ENCODE measurements at places on chromosomes 11 and 22.

DNA sequence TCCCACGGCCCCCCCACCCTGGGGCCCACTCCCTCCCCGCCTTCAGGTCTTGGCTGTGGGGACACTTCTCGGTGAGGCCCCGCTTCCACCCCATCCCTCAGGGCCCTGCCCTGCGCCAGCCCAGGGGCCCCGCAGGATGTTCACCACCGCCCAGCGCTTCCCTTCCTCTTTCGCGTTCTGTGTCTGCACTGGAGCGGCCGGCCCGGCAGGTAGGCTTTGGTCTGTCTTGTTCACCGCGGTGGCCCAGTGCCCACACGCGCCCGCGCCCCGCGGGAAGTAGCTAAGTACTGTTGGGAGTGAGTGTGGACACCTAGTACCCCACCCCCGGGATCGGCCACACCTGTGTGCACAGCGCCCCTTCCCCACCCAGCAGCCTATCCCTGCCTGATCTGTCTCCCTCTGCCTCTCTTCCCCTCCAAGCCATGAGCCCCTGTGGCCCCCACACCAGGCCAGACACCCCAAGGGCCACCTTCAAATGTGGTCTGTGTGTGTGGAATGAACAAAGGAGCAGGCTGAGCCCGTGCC, 85.4 kb downstream of the WNT7B start:
- DNase-seq = no peak

DNA sequence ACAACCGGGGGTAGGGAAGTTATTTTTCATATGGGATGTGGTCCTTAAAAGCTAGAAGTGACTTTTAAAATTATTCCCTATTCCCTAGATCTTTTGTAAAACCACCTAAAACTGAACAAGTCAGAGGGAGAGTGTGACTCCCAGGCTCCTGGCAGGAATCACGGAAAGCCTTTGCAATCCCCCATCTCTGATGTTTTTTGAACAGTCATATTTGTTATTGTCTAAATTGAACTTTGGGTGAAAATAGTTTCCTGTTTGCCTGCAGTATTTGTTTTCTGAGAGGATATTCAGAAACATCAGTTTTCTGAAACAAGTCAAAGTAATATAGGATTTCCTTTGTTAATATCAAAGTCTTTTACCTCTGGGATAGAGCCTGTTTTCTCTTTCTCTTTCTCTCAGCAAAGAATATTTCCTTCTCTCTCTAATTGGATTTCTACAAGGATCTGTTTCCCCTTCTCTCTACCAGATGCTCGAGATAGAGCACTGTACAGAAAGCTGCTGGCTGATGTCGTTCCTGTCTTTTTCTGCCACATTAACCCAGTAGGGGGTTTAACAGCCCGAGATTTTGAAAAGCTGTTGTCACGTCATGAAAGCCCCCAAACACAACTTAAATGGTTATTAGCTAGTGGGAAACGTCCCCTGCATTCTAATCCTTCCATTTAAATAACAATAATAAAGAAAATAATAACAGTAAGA, 132.2 kb upstream of the PITPNB start:
- no peak for DNase-seq

DNA sequence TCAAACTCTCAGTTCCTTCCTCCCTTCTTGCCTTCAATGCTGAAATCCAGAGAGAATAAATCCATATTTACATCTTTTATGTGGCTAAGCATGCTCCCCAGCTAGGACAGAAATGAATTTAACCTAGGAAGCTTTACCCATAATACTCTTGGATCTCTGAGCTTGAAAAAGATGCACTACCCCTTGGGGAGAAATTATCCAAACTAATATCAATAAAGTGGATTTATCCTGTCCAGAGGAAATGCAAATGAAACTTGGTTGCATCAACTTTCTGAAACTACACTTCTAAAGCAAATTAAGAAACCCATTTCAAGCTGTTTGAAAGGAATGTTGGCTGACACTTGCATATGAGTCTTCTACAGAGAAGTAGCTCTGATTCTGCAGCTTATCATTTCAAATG, 347.9 kb downstream of the TTC28 start:
- DNase-seq = no peak

- no peak for DNase-seq
These were observed 2.5 kb downstream of the CD81 start for GRCh38 chr11:2379466-2380174.

DNA sequence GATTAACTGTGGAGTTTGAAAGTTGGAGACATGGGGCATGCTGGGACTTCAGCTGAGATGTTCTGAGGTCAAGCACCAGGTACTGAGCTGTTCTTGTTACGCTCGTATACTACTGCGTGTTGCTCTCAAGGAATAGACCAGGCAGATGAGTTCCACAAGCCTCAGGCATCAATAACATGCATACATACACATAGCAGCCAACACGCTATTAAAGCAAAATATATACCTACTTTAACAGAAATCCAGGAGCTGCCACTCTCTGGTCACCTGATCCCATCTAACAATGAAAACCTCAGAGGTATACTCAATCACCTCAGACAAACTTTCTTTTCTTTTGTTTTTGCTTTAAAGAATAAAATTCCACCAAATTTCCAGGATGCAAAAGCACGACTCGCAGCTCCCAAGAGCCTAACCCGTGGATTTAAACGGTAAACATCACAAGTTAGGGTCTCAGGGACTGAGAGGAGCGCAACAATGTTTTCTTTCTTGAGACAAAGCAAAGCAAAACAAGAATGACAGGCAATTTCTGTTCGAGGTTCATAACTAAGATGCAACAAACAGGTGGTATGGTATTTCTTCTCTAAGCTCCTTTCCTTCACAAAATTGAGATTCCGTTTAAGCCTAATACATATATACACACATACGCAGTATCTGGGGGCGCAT, 16.5 kb downstream of the BLID start:
- no peak for DNase-seq

GRCh38 chr11:2394818-2395105, 5.8 kb upstream of the TSSC4 start:
- no peak for DNase-seq

GRCh38 chr11:121533601-121534000, 80.8 kb upstream of the SORL1-AS1 start:
- no peak for DNase-seq

- DNase-seq = no peak
These were observed 123.1 kb downstream of the PKNOX2 start for GRCh38 chr11:125287491-125288210.

DNA sequence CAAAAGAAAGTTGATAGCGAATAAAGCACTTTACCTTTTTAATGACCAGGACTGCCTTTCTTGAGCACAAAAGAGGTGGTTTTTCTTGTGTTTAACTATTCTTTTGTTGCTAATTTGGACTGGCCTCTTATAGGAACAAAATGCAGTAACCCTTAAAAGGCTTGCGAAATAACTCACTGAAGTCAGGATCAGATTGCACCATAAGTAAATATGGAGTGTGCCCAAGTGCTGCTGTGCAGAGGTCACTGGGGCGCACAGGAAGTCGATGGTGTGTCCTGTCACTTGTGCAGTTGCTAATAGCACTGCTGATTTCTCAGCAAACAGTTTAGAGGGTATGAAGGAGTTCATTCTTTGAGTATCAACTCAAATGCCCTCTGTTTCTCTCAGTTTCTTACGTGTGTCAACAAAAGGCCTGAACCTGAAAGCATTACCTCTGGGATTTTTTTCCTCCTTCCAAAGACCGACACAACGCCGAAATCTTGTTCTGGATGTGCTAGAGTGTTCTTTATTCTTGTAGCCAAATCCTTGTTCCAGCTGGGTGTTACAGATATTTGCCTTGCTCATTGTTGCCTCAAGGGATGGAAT, 71.3 kb downstream of the ATXN10 start:
- no peak for DNase-seq

DNA sequence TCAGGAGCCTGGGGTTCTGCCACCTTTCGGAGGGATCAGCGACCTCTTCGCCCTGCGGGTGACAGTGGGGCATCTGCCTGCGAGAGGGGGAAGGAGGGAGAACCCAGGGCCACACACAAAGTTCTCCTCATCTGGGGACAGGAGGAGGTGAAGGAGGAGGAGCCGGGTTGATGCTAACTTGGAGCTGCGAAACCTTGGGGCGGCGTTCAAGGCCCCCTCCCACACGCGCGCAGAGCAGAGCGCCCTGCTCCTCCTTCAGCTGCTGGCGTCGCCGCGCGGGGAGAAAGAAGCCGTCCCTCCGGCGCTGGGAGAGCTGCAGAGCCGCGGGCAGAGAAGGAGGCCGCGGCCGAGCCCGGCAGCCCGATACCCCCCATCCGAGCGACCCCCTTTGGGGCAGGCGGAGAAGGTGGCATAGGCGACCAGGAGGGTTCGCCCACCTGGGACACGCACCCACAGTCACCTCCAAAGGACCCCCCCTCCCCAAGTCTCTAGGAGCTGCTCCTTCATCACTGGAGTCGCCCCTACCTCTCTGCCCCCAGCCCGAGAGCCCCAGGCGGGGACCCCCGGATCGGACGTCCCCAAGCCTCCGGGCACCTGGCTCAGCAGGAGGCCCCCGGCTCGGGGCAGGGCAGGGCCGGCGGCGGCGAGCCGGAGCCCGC, at the start of gene RASD2:
Gene RASD2, plus strand, starts transcription at position 237 of the 659 bp plus-strand sequence. CDS start 5,979 bp downstream, outside the sequence.
- DNase-seq = no peak

- no peak for DNase-seq
These were observed 8.6 kb upstream of the C11orf96 start for GRCh38 chr11:43933608-43934551.

DNA sequence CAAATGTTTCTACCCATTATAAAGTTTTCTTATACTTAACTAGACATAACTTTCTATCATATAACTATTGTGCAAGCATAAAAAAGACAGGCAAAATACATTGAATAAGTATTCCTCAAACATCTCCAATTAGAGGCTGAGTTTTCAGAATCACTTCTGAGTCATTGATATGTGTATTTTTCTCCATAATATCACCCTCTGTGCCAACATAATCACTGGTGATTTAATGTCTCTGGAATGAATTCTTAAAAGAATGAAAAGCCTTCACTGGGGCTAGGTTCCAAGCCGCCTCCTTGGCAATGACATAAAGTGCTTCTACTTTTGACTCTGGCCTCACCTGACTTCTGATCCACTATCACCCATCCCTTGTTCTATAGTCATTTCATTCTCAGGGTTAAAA, 197.0 kb upstream of the E2F8 start:
- DNase-seq = no peak

DNA sequence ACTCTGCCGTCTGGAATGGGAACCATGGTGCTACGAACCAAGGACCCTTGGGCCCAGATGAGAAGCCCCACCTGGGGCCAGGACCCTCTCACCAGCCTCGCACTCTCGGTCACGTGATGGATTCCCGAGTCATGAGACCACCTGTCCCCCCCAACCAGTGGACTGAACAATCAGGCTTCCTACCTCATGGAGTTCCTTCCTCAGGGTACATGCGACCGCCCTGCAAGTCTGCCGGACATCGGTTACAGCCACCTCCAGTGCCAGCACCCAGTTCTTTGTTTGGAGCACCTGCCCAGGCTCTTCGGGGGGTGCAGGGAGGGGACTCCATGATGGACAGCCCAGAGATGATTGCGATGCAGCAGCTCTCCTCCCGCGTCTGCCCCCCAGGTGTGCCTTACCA, 20.8 kb upstream of the SLC25A18 start:
- no peak for DNase-seq

GRCh38 chr22:50525858-50526107, 385 bp upstream of the SCO2 start:
- no peak for DNase-seq

GRCh38 chr22:42299586-42300258, 29.3 kb upstream of the TCF20 start:
- DNase-seq = no peak

DNA sequence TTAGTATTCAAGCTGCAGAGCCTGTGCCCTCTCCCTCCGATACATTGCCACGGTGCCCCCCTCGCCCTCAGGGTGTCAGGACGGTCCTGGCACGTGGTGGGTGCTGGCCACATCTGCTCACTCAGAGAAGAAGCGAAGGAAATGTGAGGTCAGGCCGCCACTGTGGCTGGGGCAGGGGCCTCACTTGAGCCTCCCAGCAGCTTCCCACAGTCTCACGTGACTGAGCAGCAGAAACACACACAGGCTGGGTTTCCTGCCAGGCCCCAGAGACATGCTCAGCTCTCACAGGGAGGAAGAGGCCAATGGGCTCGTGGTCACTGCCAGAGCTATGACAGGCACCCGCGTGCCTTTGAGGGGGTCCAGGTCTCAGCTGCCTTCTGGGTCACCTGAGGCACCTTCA, 37.9 kb upstream of the PRR5 start:
- no peak for DNase-seq

GRCh38 chr11:120170741-120171261, 32.9 kb upstream of the TRIM29 start:
- DNase-seq = no peak

- DNase-seq = no peak
These were observed 14.7 kb upstream of the TUB start for GRCh38 chr11:8066036-8066910.

GRCh38 chr11:115990004-115990447, 485.8 kb upstream of the CADM1 start:
- no peak for DNase-seq

DNA sequence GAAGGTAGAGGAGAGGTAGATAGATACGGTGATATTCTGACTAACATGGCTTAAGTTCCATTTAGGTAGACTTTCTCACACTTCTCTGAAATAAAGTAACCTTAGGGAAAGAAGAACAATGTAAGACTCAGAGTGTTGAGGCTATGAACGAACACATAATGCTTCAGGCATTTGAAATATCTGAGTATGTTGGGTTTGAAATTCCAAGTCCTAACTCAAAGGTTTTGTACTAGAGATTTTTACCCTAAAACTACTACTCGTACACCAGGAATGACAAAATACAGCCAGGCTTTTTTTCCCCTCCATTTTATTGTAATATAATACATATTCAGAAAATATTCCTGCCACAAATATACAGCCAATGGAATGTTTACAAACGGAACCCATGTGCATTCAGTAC, 592.6 kb downstream of the ETS1 start:
- peak; percentile 67 for DNase-seq

DNA sequence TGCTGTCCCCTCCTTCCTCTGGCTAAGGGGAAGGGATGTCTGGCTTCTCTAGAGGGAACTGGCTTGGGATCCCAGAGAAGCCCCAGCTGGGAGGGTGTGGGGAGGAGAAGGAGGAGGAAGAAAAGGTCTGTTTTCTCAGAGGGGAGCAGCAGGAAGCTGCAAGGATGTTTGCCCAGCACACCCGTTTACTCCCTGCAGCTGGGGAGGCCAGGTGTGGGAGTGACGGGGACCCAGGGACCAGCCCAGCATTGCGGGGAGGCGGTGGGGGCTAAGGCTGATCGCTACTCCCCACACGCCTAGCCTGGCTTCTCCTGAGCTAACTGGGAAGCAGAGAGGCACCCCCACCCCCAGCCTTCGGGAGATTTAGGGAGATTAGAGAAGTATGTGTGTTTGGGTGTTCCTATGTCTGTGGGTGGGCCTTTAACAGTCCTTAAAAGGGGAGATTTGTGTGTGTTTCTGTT, 3.9 kb downstream of the CREB3L1 start:
- DNase-seq = no peak
